ENCODE measurements at places on chromosomes 13 and 19.

DNA sequence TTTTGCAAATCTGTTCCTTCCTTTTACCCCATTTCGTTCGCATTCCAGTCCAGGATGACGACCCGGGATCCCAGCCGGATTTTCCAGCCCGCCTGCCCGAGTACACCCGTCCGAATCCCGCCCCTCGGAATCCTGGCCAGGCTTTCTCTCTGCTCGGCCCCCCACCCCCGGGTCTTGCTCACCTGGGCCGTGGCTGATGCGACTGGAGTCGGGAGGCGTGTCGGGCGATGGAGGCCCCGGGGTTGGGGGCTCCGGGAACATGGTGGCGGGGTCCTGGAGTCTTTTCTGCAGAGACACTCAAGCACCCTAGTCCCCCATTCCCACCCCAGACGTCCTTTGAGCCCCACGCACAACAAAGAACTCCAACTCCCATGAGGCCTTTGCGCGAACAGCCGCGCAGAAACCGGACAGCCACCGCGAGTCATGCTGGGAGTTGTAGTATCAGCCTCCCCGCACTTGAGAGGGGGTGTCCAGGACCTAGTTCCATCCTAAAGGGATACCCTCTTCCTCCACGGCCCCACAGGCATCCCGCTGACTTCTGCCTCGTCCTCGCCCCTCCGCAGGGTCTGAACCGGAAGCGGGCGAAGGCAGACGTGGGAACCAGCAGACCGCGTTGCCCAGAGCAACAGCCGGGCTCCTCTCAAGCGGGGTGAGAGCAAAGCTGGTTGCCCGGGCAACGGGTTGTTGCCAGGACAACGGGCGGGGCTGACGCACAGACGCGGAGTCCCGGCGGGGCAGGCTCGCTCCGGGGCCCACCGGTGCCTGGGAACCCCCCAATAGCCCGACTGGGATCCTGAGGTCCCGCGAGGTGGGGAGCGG lies 1.1 kb downstream of the SYT5 start:
- DNase-seq, result peak; percentile 85

DNA sequence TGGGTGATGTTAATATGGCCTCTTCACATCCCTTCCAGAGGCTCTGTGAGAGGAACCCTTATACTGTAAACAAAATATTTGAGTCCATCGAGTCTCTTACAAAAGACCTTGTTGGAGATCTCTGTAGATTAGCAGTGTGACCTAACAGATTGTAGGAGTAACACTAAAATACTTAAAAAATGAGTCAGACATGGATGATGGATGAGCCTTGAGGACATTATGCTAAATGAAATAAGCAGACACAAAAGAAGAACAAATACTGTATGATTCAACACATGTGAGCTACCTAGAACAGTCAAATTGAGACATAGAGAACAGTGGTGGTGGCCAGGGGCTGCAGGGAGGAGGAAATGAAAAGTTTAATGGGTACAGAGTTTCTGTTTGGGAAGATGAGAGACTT lies 152.2 kb upstream of the UBL3 start:
- DNase-seq, result no peak

DNA sequence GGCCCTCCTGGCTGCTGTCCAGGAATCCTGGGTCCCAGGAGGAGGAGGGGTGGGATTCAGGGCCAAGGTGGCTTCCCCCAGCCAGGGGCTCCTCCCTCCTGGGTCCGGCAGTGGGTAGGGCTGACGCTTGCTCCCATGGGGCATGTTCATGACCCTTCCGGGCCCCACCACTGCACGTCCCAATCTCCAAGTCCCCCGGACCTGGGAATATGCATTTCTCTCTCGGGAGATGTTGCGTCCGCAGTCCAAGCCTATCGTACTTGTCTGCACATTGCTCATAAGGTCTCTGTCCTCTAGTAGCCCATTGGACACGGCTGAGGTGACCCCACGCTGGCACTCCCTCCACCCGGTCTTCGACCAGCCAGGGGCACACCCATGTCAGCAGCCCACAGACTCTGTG lies 192.3 kb downstream of the TEX29 start:
- DNase-seq, result no peak

- no peak for DNase-seq
These were observed 37.1 kb downstream of the UTP14C start for GRCh38 chr13:52061587-52061986.

- DNase-seq, result no peak
These were observed 11.4 kb downstream of the NDUFA11 start for GRCh38 chr19:5891938-5892771.

Measured in activated T-cell treated with anti-CD3 and anti-CD28 coated beads for 24 hours (primary cell).